PC-9 (cell line): ENCODE measurements at places on chromosomes 2 and 18.

DNA sequence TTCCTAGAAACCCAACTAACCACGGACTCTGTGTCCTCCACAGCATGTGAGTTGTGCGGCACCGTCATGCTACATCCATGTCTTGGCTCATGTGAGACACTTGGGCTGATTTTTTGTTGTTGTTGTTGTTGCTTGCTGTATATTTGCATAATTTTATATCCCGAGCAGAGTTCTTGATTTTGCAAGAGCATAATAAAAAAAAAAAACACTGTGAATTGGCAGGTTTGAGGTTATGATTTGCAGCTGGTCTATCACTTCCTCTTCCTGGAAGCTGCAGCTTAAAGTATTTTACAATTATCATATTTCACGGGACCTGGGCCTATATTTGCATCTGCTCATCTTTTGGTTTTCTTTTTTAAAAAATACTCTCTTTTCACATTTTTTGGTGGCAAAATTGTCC lies 142.3 kb upstream of the NRP2 start:
- DNase-seq: no peak

- DNase-seq: no peak
Measured at GRCh38 chr2:119008108-119008507, 66.1 kb downstream of the MARCO start.

GRCh38 chr2:42804338-42804737 lies 12.0 kb upstream of the HAAO start:
- DNase-seq: no peak

DNA sequence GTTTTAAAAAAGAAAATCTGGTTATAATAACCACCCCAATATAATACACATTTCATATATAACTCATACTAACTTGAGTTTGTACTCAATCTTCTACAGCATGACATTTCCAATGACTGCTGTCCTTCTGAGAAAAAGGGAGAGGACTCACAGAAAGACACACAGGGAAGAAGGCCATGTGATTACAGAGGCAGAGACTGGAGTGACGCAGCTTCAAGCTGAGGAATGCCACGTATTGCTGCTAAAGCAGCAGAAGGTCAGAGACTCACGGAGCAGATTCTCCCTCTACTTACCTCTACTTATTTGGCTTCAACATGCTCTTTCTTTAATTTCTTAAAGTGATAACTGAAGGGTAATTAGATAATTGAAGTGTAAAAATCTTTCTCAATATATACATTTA lies 753.5 kb upstream of the PKDCC start:
- no peak for DNase-seq

GRCh38 chr2:135320465-135321355 lies 210.3 kb downstream of the ZRANB3 start:
- DNase-seq: no peak

GRCh38 chr2:176856683-176857082 lies 355.9 kb upstream of the HNRNPA3 start:
- no peak for DNase-seq

GRCh38 chr2:866009-866680 lies 84.5 kb upstream of the SNTG2 start:
- no peak for DNase-seq

- DNase-seq: no peak
Measured at GRCh38 chr2:235826826-235827225, 333.0 kb downstream of the AGAP1 start.

- DNase-seq: peak; percentile 97
Measured at GRCh38 chr2:62660582-62661262, 44.8 kb upstream of the EHBP1 start.

DNA sequence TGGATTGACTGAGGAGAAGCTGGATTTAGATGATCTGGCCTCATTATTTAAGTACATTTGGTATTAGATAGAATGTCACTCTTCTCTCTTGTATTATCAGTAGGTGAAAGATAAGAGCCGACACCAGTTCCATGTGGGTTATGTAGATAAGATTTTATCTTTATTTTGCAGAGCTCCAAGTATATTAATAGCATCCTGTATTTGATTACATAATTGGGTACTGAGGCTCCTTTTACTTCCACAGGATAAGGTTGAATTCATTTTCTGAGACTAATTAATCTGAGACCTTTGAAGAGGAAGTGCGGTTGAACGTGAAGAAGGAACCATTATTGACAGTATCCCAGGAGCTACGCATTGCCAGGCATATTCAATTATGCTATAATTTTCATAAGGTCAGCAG lies 32.8 kb upstream of the CD226 start:
- no peak for DNase-seq

- DNase-seq: no peak
Measured at GRCh38 chr18:22613058-22613690, 195.5 kb upstream of the CTAGE1 start.

GRCh38 chr18:36525913-36526312 lies 228.4 kb downstream of the FHOD3 start:
- no peak for DNase-seq

DNA sequence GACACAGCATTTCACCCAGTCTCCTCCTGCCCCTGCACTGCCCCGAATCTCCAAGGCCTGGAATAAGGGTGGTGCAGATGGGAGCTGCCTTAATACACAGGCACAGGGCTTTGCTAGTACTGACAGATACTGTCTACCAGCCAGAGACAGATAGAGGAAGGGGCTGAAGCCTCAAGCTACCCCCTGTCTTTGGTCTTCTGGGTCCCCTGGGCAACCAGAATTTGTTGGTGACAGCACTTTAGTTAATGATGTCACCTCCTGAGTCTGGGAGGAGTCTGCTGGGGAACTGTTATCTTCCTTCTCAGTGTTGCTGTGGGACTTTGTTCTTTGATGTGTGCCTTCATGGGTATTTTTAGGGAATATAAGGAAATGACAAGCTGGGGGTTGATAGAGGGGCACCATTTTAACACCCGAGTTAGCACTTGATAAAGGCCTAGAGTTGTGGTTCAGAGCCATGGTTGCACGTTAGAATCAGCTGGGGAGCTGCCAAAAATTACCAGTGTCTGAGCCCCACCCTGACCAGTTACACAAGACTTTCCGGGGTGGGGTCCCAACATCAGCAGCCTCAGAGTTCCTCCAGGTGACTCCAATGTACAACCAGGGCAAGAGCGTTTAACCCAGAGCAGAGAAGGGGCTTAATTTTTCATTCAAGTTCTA lies 136.8 kb downstream of the SMAD7 start:
- DNase-seq: no peak

DNA sequence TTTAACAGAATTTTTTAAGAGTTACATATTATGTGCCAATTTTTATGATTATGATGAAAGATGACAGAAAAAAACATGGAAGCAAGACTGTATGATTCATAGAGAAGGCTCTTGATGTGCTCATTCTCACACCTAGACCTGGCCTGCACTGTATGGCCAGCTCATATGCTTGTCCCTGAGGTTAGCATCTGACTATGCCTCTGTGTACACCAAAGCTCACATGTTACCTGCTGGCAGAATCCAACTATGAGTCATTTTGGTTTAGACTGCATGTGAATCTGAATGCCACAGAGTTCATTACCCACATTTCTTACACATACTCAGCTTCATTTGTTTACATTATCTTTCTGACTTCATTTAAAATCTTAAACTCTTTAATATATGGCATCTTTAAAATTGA lies 139.0 kb downstream of the DSC3 start:
- peak; percentile 2 for DNase-seq

GRCh38 chr2:6554466-6554865 lies 311.2 kb downstream of the CMPK2 start:
- DNase-seq: no peak

DNA sequence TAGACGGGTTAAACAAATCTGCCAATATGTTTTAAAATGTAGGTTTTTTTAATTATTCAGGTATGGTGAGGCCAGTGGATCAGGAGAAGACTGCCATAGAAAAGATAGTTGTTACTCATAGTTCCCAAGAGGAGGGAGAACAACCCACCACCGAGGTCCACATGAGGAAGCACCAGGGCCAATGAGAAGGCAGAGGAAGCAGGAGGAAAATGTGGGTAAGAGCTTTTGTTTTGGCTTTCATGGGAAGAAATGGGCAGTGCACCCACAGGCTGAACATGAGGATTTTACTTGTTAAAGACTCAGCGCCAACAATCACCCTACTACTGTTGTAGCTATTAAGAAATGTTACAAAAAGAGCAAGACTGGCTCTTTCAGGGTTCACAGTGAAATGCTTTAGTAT lies 191.8 kb upstream of the HNMT start:
- DNase-seq: no peak

GRCh38 chr2:19048593-19049266 lies 309.7 kb downstream of the OSR1 start:
- DNase-seq: no peak

GRCh38 chr18:59690186-59690982 lies 6.8 kb downstream of the CCBE1 start:
- no peak for DNase-seq

GRCh38 chr2:230913406-230914143 lies 11.5 kb downstream of the GPR55 start:
- DNase-seq: no peak

GRCh38 chr2:149559341-149560068 lies 28.1 kb downstream of the MMADHC start:
- no peak for DNase-seq

GRCh38 chr18:51110073-51110797 lies 80.2 kb downstream of the SMAD4 start:
- peak; percentile 46 for DNase-seq

GRCh38 chr2:196949116-196949515 lies 22.6 kb upstream of the PGAP1 start:
- no peak for DNase-seq

DNA sequence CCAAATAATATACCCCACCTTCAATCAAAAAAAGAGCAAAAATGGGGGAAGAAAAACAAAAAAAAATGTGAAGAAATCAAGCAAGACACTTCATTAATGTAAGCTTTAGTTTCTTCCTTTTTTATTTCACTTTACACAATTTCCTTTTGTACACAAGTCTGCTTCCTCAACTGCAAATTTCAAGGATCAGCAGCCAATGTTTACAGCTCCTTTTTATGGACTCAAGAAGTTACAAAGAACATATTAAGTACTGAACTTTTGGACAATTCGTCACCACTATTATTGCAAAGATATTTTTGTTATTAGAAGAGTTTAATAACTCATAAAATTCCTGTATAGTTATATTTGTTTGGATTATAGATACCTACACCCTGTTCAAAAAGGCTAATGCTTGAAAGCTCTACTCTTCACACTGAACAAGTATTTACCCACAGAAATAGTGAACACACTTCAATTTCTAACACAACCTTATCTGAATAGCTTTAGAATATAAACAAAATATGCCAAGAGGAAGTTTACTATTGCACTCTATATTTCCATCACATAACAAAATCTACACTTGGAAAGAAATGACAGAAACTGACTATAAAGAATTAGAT lies 658.7 kb upstream of the CNTNAP5 start:
- no peak for DNase-seq

DNA sequence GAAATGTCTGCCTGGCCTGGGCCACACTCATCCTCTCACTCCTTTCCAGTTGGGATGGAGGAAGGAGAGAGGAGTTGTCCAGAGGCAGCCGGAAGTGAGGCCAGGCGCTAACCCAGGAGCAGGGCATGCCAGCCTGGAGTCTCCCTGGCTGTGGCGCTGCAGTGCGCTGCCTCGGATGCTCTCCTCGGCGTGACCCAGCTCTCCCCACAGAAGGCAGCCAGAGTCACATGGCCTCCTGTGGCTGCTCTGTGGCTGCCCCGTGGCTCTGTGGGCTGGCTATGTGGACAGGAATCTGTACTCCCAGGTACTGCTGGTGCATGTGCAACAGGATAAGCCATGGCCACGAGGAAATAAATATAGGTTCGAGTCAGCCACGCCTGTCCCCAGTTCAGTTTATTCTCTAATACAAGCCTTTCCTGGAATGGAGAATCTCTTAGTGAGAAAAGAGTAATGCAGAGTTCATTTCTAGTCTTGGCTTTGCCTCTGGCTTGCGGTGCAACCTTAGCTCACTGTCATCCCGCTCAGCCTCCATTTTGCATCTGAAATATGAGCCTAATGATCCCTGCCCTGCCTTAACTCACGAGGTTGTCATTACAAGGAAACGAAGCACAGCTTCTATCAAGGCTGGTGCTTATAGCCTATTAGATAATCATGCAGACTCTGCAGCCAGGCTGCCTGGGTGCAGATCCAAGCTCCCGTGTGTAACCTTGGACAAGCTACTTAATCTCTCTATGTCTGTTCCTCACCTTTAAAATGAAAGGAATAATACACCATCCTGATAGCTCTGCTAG lies 106.3 kb downstream of the ANTXR1 start:
- no peak for DNase-seq

DNA sequence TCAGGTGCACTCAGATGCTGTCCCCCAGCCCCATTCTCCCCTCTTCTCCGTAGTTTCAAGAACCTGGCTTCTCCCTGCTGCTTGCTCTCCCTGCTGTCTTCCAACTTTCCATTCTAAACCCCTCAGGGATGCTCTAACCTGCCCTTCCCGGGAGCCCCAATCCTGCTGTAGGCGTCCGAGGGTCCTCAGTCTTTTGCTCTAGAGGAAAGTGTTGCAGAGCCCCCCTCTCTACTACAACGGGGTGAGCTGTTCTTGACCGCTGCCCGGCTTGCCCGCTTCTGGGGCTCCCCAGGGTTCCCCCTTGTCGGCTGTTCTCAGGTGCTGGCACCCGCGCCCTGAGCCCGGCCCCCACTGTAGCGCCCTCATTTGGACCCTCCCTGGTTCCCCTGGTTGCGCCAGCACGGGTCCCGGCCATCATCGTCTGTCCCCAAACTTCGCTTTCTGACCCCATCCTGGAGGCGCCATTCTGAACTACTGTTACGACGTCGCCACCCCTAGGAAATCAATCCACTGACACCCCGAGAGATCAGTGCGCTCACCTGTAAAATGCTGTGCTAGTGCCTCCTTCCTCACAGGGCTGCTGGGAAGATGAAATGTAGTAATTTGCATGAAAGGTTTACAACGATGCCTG lies 31.9 kb upstream of the REG3G start:
- no peak for DNase-seq

DNA sequence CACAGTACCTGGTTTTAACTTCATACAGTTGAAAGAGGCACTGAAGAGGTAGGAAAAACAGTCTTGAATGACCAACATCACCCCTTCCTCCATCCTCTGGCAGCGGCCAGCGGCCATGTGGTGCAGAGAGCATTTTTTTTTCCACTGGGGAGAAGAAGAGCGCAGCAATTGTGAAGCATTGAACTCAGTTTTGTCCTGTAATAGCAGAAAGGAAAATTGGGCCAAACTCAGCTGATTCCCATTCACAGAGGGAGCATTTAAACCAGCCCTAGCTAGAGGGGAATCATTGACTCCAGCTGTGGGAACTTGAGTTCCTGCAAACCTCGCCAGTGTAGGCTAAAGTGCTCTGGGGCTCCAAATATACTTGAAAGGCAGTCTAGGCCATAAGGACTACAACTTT lies 316.6 kb upstream of the CHST9 start:
- no peak for DNase-seq

DNA sequence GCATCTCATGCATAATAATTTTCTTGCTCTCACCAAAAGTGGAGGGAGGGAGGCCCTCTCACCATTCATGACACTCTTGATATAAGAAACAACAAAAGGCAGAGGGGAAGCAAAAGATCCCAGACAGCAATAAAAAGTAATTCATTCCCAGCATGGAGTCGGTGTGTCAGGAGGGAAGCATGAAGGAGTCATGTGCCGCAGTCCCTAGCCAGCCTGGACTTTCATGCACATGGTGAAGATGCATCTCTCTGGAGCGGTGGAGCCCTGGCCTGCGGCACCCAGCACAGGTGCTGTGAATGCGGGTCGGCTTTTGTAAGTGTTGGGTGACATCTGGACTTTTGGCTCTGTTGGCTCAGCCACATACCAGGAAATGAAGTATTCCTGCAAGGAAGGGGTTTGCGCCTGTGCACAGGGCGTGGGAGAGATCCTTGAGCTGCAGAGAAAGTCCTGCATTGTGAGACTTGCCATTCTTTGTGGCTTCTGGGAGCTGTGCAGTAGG lies 119.4 kb downstream of the COPS8 start:
- no peak for DNase-seq

- DNase-seq: no peak
Measured at GRCh38 chr18:46750626-46751025, 6.2 kb downstream of the ST8SIA5 start.
